Pancreas (tissue), 10 donors: ENCODE measurements at places on chromosomes 7 and 10. TPM values are rescaled to one million over a fixed set of nuclear protein-coding genes. Genes with fewer than 3 reads are reported as not detected.

DNA sequence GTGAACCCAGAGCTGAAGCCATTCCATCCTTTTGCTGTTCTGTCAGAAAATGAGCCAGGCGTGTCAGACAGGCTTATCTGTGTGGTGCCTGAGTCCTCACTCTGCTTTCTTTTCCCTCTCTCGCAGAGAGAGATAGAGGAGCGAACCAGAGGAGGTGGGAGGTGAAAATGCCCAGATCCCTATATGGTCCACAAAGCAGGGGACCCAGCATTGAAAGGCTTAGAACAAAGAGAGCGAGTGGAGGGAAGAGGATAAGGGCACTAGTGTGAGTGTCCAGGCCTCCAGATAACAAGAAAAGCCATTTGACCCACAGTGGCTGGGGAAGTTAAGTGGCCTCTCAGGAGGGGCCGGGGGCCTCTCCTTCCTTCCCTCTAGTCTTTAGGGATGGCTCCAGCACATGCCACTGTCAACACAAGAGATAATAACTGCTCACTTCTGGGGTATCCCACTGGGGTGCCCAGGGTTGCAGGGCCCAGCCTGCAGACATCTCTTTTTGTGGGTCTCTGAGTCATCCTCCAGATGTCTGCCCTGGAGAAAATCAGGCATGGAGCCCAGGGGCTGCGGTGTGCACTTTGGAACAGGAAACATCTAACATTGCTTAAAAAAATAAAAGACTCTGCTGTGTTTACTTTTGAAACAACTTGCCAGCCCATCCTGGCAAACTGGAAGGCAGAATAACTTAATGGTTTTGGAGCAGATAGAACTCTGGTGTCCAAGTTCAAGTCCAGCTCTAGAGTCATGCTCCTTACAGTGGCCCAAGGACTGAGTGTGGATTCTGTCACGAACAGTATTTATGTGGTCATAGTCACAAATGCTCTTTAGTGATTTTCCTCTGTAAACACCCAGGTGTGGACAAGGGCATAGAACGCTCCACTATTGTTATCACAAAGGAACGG lies 189.5 kb downstream of the CXCL12 start:
- no peaks in the 10 kb centered on the region for H3K27me3 ChIP-seq
- no peak overlapping the region for H3K27ac ChIP-seq
- H3K36me3 ChIP-seq = no peaks in the 10 kb centered on the region
- H3K4me1 ChIP-seq = peaks cover 14% of the 10 kb centered on the region
- DNase-seq = peak; percentile 69
- no peak overlapping the region for H3K4me3 ChIP-seq

GRCh38 chr7:33918438-33919143 lies 13.3 kb downstream of the BMPER start:
- H3K27ac ChIP-seq = no peak overlapping the region
- H3K4me1 ChIP-seq = no peaks in the 10 kb centered on the region
- no peaks in the 10 kb centered on the region for H3K27me3 ChIP-seq
- H3K36me3 ChIP-seq = no peaks in the 10 kb centered on the region
- H3K4me3 ChIP-seq = no peak overlapping the region
- DNase-seq = no peak

Gene MCM10
- 0.32 TPM for total RNA-seq

DNA sequence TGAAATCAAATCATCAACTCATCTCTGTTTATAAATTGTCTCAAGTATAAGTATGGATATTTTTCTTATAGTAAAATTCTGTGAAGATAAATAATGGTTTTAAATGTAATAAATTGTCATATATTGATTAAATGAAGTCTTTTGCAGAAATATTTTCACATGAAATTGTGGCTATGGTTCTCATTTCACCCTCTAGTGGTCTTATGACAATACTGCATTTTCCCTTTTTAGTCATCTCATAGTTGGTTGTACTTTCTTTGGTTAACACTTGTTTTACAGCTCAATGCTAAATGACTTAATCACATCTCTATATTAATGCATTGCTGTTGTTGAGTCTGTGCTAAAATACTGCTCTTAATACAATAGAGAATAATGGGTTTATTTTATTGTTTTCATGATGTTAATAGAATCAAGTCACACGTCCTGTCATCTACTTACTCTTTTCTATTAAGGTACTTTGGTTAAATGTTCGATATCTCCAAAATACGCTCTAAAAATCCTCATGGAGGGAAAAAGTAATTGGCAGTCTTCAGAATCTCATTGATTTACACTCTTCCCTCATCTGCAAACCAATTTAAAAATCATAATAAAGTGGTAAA lies 38.0 kb upstream of the CACNA2D1 start:
- no peak overlapping the region for H3K4me3 ChIP-seq
- no peaks in the 10 kb centered on the region for H3K36me3 ChIP-seq
- H3K27ac ChIP-seq = no peak overlapping the region
- DNase-seq = no peak

Gene OR2A1
- total RNA-seq = not detected

Gene NKX1-2
- not detected for total RNA-seq

DNA sequence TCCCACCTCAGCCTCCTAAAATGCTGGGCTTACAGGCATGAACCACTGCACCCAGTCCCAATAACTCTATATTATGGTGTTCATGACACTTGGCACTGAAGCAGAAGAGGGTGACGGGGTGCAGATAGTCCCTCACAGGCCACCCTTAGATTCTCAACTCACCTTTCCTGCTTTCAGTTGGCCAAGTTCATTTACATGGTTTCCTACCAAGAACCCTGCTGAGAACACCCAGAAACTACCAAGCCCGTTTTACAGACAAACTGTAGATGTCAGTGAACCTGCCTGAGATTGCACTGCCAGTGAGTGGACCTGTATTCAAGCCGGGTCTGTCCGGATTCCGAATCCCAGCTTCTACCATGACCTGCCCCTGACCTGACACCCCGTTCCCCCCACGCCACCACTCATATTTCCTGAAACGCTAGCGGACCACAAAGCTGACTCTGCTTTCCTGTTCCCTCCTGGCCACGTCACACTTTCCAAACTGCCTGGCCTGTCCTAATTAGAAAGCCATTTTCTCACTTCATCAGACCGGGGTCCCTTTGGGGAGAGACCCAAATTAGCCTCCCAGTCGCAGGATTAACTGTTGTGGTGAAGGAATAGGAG lies 17.3 kb downstream of the GRID2IP start:
- H3K4me1 ChIP-seq = no peaks in the 10 kb centered on the region
- no peak overlapping the region for H3K4me3 ChIP-seq
- H3K36me3 ChIP-seq = no peaks in the 10 kb centered on the region
- DNase-seq = no peak
- H3K27me3 ChIP-seq = peaks cover 7% of the 10 kb centered on the region
- H3K27ac ChIP-seq = no peak overlapping the region

GRCh38 chr7:108193594-108194498 lies 63.7 kb upstream of the LAMB4 start:
- H3K4me1 ChIP-seq = no peaks in the 10 kb centered on the region
- H3K4me3 ChIP-seq = no peak overlapping the region
- no peaks in the 10 kb centered on the region for H3K36me3 ChIP-seq
- H3K27me3 ChIP-seq = no peaks in the 10 kb centered on the region
- DNase-seq = no peak

Gene PLPP4
- total RNA-seq = not detected

Gene GNAT3
- total RNA-seq = not detected

- DNase-seq = no peak
- no peaks in the 10 kb centered on the region for H3K27me3 ChIP-seq
- no peak overlapping the region for H3K27ac ChIP-seq
- H3K4me3 ChIP-seq = no peak overlapping the region
- H3K4me1 ChIP-seq = peaks cover 10% of the 10 kb centered on the region
Measured at GRCh38 chr7:100884736-100885439, 4.6 kb downstream of the UFSP1 start.

DNA sequence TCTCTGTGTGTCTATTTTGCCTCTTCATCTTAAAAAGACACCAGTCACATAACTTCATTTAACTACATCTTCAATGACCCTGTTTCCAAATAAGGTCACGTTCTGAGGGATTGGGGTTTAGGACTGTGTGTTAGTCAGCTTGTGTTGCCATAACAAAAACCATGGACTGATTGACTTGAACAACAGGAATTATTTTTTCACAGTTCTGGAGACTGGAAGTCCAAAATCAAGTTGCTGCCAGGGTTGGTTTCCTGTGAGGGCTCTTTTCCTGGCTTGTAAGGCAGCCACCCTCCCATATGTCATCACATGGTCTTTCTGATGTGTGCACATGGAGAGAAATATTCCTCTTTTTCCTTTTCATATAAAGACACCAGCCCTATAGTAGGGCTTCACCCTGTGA lies 55.3 kb downstream of the REEP3 start:
- H3K4me1 ChIP-seq = peaks cover 19% of the 10 kb centered on the region
- H3K27ac ChIP-seq = no peak overlapping the region
- H3K4me3 ChIP-seq = no peak overlapping the region
- H3K27me3 ChIP-seq = no peaks in the 10 kb centered on the region

Gene BMPER
- 0.52 TPM for total RNA-seq

DNA sequence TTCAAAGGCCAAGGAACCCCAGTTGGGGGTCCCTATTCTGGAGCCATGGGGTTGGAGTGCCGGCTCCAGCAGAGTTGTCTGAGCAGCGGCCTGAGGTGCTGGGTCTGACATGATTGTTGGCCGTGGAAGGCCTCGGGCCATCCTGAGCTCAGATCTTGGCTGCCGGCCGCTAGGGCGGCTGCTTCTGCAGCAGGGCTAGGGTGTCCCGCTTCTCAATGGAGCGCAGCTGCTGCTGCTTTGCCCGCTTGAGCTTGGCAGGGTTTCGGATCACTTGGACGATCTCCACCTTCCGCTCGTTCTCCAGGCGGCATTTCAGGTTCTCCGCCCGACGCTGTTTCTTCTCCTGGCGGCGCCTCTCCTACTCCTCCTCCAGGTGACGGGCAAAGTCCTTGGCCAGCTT lies 171.1 kb downstream of the HIBADH start:
- no peak overlapping the region for H3K4me3 ChIP-seq
- no peaks in the 10 kb centered on the region for H3K4me1 ChIP-seq
- no peak overlapping the region for H3K27ac ChIP-seq

- no peaks in the 10 kb centered on the region for H3K36me3 ChIP-seq
- no peak overlapping the region for H3K4me3 ChIP-seq
- no peak overlapping the region for H3K27ac ChIP-seq
- DNase-seq = no peak
- peaks cover 4% of the 10 kb centered on the region for H3K4me1 ChIP-seq
Measured at GRCh38 chr10:123380491-123381085, 226.4 kb downstream of the BUB3 start.

GRCh38 chr10:78335691-78336401 lies 302.2 kb downstream of the RPS24 start:
- no peak for DNase-seq
- H3K4me3 ChIP-seq = no peak overlapping the region
- H3K4me1 ChIP-seq = no peaks in the 10 kb centered on the region
- H3K27ac ChIP-seq = no peak overlapping the region

Gene CTBP2
- 32.3 TPM for total RNA-seq

DNA sequence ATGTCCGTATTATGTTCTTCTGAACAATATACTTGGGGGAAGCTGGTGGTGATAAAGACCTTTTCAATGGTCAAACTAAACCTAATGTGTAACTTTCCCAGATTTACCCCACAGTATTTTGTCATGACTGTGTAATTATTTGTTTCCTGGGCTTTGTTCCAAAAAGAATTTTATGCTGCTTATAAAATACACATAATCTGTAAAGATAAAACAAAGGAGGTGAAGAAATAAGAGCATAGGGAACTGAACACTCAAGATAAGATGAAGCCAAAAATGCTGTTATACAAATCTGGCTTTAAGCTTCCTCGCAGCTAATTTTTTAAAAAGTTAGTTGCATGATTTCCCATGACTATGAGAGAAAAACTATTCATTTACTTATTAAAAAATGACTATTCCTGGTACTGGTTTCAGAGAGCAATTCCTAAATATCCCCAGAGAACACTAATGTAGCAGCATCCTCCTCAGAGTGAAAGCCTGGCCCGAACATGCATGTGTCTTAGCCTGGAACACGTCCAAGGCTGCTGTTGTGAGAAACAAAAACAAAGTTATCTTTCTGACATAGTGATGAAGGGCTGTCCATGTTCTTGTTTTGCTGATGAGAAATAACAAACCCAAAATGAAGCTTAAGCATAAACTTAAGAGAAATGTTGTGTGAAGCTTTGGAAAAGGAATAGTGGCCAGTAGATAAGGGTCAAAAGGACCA lies 33.9 kb downstream of the MALSU1 start:
- H3K27ac ChIP-seq = no peak overlapping the region
- H3K4me1 ChIP-seq = peaks cover 17% of the 10 kb centered on the region
- peaks cover 8% of the 10 kb centered on the region for H3K27me3 ChIP-seq
- no peak overlapping the region for H3K4me3 ChIP-seq
- DNase-seq = no peak
- no peaks in the 10 kb centered on the region for H3K36me3 ChIP-seq

Gene ELN
- total RNA-seq = 73.5 TPM

GRCh38 chr10:122835908-122836307 lies 9.7 kb downstream of the CUZD1 start:
- no peak overlapping the region for H3K4me3 ChIP-seq
- no peak overlapping the region for H3K27ac ChIP-seq
- DNase-seq = no peak
- peaks cover 19% of the 10 kb centered on the region for H3K36me3 ChIP-seq
- no peaks in the 10 kb centered on the region for H3K27me3 ChIP-seq
- no peaks in the 10 kb centered on the region for H3K4me1 ChIP-seq

Gene ZPBP
- total RNA-seq = 0.16 TPM

DNA sequence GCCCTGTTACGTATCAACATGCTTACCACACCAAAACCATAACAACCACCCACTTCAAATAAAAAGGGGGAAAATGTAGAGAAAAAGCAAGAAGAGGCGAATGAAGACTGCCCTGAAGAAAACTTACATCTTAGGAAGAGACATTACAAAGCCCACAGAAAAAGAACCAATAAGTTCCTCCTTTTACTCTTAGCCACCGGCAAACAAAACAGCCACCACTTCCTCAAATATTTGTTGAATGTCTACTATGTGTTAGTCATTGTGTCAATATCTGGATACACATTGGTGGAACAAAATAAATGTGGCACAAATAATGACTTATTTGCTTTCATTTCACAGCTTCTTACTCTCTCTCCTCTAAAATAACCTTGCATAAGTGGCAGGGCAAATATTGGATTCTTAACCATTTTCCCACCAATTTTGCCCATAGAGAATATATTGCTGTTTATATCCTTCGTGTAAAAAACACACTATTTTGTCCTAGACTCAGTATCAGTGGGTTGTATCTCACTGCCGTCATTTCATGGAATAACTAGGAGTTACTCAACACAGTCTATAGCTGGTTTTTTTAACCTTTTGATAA lies 106.8 kb downstream of the ANK3 start:
- no peak overlapping the region for H3K4me3 ChIP-seq
- DNase-seq = no peak
- H3K36me3 ChIP-seq = no peaks in the 10 kb centered on the region
- peak overlapping the region; percentile 69 for H3K27ac ChIP-seq

Gene TMEM236
- total RNA-seq = 0.95 TPM

Gene GSTO2
- total RNA-seq = 14.3 TPM

Gene CRPPA
- total RNA-seq = 1.7 TPM
